Stromal cell of bone marrow (primary cell): ENCODE measurements at places on chromosomes 4 and X.
A peak's percentile ranks its signal among the peaks of the same experiment; 100 is the strongest.

GRCh38 chrX:148466292-148466691 lies 34.1 kb upstream of the AFF2 start:
- peak; percentile 5 for DNase-seq

GRCh38 chr4:100289946-100290345 lies 99.7 kb upstream of the DDIT4L start:
- no peak for DNase-seq

DNA sequence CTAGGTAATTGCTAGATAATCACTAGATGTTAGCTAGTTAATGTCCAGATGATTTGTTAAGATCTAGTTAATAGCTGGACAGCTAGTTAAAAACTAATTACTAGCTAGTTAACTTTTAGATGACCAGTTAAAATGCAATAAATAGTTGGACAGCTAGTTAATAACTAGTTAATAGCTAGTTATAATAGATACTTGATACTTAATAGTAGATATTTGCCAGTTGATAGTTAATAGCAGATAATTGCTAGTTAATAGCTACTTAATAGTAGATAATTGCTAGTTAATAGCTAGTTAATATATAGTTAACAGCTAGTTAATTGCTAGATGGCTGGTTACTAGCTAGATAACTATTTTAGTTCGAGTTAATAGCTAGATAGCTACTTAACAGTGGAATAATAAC lies 631.4 kb upstream of the CT83 start:
- no peak for DNase-seq

DNA sequence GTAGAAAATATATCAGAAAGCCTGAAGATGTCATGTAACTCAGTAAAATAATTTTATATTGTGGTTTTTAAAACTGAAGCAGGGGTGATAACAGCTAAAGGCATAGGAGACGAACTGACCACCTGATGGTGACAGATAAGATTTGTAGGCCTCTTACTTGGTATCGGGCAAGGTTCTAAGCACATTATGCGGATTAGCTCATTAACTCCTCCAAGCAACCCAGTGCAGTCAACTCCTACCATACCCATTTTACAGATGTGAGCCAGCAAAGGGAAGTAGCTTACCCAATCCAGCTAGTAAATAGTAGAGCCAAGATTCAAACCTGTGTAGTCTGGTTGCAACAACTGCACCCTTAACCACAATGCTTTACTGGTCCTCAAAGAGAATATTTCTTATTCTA lies 62.1 kb downstream of the CC2D2A start:
- no peak for DNase-seq
